ENCODE measurements at places on chromosomes 7 and 10.

DNA sequence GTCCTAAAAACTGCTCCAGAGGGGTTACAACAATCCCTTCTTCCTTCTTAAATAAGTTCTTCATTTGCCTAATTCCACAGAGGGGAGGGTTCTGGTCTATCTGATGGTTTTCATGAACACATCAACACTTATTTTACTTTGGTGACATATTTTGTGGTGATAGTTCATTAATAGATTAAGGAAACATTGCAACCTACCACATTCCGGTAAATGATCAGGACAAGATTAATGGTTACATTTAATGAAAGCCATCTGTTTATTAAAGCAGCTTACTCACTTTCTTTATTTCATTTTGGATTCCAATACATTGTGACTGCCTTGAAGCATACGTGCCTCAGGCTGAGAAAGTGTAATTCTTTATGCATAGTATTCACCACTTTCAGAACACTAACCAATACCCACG, 101.0 kb downstream of the SKIDA1 start:
- no peak for DNase-seq

- no peak for DNase-seq
Measured at GRCh38 chr7:117038408-117038807, 85.1 kb downstream of the ST7 start.

DNA sequence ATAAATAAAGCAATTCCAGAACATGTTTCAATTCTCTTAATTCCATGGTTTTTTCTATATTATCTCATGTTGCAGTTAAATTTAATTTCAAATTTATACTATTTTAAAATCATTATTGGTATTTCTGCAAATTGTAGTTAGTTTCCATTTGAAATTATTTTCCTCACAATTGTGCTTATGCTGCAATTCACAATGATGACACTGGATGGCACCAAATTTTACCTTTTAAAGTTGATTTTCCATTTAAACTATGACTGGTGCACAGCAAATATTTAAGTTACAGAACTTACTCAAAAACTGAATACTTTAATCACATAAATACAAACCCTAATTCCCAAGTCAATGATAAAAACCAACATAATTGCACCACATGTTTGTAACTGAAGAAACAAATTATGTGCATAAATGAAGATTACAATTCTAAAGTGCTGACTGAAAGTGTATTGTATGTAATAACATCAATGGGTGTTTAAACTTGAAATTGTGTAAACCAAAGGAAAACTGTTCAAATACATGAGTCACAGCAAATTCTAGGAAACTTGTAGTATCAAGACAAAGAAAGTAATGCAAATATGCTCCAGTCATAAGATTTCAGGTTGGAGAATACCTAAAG, 75.3 kb upstream of the AASS start:
- no peak for DNase-seq

DNA sequence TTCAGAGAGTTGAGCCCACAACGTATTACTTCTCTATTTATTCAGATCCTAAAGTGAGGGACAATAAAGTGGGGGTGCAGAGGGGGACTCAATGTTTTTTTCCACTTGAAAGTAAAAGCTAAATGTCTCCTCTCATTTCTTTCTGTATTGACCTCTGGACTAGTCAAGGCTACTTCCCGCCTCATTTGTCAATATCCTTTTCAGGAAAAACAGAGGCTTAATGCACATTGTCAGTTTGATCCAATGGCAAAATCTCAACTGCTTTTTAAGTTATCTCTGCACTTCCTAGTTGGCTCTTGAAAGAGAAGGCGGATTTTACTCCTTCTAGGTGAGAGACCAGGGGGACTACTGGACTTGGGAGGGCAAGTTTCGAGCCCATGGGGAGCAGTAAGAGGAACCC, 56.4 kb downstream of the HIPK2 start:
- DNase-seq: no peak

GRCh38 chr7:30977896-30978564, 14.3 kb downstream of the GHRHR start:
- no peak for DNase-seq

GRCh38 chr10:49138361-49138891, 4.6 kb upstream of the FAM170B start:
- no peak for DNase-seq

DNA sequence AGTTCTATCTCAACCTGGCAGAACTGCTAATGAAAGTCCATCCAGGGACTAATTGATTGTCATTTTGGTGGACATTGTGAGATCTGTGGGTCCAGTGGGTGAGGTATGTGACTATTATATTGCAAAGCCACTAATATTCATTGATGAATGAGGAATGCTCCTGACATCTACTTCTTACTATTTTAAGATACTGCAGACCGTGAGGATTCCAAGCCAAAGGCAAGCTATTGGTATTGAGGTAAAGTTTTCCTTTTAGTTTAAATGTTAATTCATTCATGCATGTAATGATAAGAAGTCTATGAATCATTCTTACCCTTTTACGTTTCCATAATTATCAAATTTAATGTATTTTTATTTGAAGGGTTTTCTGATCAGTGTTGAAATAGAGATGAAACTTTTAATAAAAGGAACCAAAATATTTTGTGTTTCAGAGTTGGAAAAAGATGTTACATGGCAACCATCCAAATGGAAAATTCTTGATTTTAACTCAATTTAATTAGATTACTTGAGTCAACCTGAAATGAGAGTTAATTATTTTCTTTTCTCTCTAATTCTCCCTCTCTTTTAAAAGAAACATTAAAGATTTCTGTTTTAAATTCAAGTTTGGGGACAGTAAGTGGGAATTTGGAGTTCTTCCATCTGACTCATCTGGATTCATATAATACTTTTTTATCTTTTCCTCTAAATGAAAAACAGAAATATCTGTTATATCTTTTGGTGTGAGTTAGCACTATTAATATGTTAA, 39.6 kb downstream of the NUP205 start:
- DNase-seq: no peak

DNA sequence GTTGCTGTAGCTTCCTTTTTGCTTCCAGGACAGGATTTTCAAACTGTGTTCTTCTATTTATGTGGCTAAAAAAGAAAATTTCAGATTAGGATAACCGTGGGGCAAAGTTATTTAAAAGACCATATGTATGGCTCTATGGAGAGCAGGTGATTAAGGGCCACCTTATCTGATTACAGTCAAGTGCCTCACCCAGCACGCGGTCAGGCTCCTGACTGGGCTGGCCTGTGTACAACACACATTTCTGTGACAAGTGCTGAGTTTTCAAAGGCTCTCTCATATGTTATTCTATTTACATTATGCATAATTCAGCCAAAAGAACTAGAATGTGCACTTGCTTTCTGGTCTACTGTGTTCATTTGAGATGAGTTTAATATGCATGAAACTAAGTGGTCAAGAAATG, 547.4 kb downstream of the PHTF2 start:
- DNase-seq: no peak

DNA sequence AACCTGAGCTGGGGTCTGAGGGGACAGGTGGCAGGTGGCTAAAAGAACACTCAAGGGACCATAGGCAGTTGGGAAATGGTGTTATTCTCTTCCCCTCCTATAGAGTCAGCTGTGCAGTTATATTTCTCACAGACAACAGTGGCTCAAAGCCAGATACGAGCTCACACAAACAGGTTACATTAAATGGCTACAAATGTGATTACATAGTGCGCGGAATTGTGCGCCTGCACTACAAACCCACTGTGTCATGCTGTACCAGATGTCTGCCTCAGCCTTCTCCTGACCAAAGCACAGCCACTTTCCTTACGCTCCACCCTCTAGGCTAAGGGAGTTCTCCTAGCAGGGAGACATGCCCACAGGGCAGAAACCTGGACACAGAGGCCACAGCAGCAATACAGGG, 387.2 kb downstream of the CNTNAP2 start:
- DNase-seq: no peak

- no peak for DNase-seq
Measured at GRCh38 chr7:68511281-68511680, 1087.0 kb upstream of the AUTS2 start.

DNA sequence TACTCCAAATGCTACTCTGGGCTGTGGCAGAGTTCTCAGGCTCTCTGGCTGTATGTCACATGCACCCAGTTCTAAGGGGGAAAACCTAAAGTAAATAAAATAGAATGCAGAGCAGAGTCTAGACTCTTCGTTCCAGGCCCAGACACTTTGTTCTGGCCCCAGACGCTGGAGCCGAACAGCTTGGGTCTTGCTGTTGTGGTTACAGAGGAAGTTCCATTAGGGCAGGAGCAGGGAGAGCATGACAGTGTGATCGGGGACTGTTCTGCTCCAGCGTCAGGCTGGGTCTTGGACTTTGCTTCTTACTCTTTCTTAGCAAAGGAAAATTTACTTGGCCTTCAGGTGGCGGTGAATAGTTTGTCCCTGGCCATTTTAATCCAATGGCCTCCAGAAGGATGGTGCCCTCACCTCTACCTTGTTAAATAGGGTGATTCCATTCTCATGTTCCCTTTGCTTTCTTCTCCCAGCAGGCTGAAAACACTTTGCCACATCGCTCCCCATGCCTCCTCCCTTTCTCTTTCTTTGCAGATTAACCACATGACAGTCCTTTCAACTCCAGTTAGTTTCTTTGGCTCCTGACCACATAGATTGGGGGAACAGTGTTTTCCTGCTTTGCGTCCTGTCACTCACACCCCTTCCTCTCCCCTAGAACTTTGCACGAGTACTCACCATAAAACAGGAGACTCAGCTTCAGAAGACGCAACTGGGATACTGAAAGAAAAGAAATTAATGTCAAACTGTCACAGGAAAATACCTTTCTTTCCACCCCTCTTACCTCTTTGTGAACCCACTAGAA, 730.8 kb downstream of the SUGCT start:
- no peak for DNase-seq

DNA sequence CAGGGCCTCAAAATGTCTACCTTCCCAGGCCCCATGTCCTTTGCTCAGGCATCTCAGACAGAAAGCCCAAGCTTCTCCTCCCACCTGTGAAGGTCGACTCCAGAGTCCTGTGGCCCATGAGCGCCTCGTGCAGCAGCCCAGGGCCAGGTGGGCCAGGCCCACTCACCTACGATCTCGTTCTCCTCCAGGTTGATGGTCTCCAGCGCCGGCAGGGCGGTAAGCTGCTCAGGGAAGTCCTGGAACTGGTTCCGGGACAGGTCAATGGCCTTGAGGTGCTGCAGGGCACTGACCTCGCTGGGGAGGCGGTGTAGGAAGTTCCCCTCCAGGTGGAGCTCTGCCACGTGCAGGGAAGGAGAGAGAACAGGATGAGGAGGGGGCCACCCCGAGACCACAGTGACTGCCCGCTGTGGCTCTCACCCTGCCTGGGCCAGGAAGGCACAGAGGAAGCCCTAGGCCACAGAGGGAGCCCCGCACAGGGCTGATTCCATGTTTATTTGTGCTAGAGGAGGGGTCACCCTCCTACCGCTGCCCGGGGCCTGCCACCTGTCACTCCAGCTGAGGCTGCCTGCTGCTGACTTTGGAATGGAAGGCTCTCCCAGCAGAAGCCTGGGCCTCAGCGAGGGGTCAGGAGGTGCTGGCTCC, 40.0 kb upstream of the NPFFR1 start:
- no peak for DNase-seq

- DNase-seq: no peak
Measured at GRCh38 chr7:20642166-20642565, 26.7 kb downstream of the ABCB5 start.

GRCh38 chr10:58593008-58593407, 80.3 kb downstream of the BICC1 start:
- peak; percentile 3 for DNase-seq

DNA sequence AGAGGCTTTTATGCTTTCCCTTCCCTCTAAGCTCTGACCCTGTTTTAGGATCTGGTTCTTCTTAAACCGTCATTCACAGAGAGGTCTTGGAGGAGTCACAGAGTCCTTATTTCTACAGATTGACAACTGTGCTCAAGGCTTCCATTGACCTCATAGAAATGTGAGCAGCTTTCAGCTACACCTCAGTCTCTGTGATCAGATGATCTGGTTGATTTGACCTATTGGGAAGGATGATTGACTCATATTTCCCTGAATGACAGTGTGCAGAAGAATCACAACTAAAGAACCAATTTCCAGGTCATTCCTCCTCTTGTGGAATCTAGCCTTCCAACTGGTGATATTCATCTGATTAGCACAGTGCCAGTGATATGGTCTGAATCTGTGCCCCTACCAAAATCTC, 3.4 kb downstream of the CYP3A4 start:
- no peak for DNase-seq

DNA sequence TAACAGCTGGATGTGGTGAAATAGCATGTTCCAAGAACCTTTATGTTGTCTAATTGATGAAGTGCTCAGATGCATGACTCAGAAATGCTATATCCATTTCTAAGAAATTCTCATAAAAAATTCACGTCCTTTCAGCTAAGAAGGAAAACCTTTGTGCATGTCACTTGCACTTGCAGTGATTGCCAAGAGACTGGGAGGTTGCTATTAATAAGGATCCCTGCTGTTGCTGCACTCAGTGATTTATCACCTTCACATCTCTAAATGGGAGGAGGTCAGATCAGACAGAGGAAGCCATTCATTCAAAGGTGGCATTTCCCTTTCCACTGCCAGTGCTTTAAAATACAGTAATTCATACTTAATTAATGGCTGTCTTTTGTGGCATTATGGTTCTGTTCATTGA, 89.5 kb downstream of the THSD7A start:
- DNase-seq: no peak

DNA sequence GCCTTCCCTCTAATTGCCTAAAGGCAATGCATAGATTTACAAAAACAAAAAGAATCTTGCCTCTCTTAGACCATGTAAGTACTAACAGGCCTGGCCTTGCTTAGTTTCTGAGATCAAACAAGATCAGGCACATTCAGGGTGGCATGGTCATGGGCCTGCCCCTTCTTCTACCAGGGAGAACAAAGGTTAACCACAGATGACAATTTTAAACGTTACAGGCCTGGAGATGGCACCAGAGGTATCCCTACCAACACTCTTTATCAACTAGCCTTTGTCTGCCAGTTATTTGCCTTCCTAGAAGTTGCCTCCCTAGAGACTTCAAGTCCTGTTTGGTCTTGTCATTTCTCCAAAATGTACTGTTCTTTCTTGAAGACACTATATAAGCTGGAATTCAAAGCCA, 252.6 kb downstream of the DOCK4 start:
- no peak for DNase-seq

DNA sequence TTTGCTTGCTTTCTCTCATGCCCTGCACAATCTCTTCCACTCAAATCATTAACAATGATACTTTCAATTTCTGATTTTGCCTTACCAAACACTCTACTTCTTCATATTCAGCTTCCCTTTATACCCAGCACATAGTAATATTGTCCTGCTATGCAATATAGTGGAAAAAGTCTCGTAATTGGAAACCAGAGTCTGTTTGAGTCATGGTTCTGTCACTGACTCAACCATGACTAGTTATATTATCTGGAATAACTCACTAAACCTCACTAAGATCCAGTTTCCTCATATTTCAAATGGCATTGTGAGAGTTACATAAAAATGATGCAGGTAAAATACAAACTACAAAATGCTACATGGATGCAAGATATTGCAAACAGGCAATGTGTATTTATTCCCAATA, 98.5 kb upstream of the LRRTM3 start:
- no peak for DNase-seq

DNA sequence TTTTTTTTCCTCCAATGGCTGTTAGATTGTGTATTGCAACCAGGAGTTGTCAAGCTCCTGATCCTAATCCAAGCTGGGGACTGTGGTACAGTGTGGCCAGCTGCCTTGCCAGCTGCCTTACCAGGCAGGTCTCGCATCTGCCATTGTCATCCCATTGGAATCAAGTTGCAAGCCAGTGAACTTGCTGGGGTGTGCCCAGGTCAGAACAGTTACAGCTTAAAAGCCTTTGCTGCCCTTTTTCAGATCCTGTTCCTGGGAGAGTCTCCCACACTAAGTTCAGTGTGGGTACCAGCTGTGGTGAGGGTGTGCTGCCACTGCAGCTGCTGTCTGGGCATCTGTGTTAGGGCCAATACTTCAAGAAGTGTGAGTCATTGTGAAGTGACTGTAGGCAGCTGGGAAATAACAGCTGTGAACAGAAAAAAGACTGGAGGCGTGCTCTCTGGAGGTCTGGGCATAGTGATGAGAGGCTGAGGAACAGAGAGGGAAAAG, 72.8 kb downstream of the CCNY start:
- DNase-seq: no peak

Data from GF-D8 (cell line).